Sciatic nerve (tissue), 2 donors: ENCODE measurements at places on chromosomes 11 and 22. TPM values are rescaled to one million over a fixed set of nuclear protein-coding genes. Genes with fewer than 3 reads are reported as not detected.

DNA sequence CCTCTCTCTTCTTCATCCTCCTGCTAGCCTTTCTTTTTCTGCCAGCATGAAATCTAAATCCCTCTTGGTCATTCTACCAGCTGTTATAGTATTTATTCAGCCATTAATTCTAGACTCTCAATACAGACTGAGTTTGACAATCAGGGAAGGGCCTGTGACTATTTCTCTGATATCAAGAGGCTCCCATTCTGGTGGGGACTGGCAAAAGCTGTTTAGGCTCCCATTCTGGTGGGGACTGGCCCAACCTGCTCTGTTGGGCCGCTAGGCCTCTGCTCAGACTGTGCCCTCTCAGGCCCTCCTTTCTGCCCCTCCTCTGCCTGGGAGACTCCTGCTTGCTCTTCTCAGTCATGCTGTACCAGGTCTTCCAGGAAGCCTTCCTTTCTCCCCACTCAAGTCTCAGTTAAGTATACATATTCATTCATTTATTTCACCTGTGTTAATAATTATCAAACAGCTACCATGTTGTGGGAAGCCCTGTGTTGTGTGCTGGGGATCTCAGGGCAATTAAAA is 323.7 kb upstream of the NARS2 start:
- no peak for DNase-seq

GRCh38 chr11:125111001-125111342 is 454 bp downstream of the TMEM218 start:
- DNase-seq, result no peak

OR2D2 gene
- not detected for total RNA-seq

DNA sequence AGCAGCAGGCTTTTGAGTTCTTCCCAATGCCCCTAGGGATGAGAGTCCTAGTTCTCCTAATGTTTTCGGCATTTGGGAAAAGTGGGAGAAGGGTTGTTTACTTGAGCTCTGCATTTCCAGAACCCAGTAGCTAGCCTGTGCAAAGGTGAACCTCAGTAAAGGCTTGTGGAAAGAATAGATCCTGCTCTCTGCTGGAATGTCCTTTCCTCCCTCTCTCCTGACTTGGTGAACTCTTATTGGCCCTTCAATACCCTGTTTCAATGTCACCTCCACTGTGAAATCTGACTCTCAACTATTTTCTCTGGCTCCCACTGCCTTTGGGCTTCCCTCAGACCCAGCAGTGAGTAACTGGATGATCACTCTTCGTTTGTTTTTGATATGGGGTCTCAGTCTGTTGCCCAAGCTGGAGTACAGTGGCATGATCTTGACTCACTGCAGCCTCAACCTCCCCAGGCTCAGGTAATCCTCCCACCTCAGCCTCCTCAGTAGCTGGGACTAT is 2.4 kb upstream of the UVRAG start:
- DNase-seq, result no peak

DNA sequence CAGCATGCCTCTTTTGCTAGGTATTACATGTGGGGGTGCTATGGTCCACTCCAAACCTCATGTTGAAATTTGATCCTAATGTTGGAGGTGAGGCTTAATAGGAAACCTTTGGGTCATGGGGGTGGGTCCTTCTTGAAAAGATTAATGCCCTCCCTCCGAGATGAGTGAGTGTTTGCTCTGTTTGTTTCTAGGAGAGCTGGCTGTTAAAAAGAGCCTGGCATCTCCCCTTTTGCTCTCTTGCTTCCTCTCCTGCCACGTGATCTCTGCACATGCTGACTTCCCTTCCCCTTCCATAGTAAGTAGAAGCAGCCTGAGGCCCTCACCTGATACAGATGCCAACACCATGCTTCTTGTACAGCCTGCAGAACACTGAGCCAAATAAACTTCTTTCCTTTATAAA is 104.5 kb downstream of the FAT3 start:
- DNase-seq, result no peak
